ENCODE measurements at places on chromosomes 12 and 14. TPM values are rescaled to one million over a fixed set of nuclear protein-coding genes. Genes with fewer than 3 reads are reported as not detected.

DNA sequence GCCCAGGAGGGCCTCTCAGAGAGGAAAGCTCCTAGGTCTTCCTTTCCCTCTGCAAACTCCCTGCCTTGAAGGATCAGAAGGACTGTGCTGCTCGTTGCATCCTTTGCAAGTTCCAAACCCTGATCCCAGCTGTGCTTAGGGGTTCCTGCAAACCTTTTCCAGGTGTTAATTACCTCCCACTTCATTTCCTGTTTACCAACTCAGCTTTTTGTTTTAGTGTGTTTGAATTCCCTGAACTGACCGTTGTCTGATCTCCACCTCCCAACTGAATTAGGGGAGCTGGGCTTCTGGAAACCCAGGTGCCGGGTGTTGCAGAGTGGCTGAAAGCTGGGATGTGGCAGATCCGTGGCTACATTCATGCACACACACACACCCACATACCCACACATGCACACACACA, 20.6 kb upstream of the BDKRB1 start:
- H3K27me3 ChIP-seq, result peaks cover 6% of the 10 kb centered on the region
- no peak overlapping the region for H3K27ac ChIP-seq
- H3K36me3 ChIP-seq, result no peaks in the 10 kb centered on the region
- H3K4me3 ChIP-seq, result no peak overlapping the region

ZNF26 gene
- 15.9 TPM for total RNA-seq

DNA sequence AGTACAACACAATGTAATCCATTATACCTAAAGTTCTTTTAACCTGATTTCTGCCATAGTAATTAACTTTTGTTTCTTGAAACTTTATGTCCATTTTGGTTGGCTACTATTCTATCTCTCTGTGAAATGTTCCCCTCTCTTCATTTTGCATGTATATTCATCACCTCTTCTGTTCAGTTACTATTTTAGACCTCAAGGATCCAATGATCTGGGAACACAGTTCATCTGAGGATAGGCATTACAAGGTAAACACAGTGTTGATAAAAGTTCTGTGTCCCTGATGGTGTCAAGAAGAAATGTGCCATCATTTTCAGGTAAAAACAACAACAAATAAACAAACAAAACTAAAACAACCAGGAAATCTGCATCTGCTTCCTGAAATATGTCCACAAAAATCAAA, 102.2 kb upstream of the IFNG-AS1 start:
- H3K36me3 ChIP-seq, result no peaks in the 10 kb centered on the region
- H3K4me3 ChIP-seq, result no peak overlapping the region
- no peak for DNase-seq

- no peak for DNase-seq
- no peaks in the 10 kb centered on the region for H3K36me3 ChIP-seq
- H3K4me3 ChIP-seq, result no peak overlapping the region
Observed at GRCh38 chr12:65881348-65881961, 57.2 kb downstream of the HMGA2 start.

DNA sequence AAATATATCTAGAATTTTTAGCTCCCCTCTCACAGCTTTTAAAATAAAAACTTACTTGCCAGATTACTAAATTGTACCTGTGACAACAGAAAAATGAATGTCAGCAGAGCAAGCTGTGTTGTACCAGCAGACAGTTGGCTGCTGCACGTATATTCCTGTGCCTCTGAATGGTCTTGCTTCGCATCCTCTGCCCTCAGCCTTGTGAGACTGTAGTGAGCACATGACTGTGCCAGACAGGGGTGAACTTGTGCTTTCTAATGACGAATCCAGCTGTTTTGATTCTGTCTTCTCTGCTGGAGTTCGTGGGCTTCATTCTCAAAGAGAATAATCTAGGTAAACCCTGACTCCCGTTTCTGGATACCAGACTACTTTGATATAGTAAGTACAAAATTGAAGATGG, 58.3 kb upstream of the FRMD6 start:
- H3K27ac ChIP-seq, result no peak overlapping the region
- H3K4me3 ChIP-seq, result no peak overlapping the region

- no peak for DNase-seq
- H3K27me3 ChIP-seq, result peaks cover 3% of the 10 kb centered on the region
- peak overlapping the region; percentile 2 for H3K27ac ChIP-seq
- H3K4me3 ChIP-seq, result no peak overlapping the region
Observed at GRCh38 chr14:77882636-77883035, 82.7 kb downstream of the ADCK1 start.

SPRYD3 gene
- total RNA-seq, result 13.9 TPM

Measured in glutamatergic neuron (in vitro differentiated cells).